Effector memory CD8-positive, alpha-beta T cell (primary cell): ENCODE measurements at places on chromosomes 13 and 19.

DNA sequence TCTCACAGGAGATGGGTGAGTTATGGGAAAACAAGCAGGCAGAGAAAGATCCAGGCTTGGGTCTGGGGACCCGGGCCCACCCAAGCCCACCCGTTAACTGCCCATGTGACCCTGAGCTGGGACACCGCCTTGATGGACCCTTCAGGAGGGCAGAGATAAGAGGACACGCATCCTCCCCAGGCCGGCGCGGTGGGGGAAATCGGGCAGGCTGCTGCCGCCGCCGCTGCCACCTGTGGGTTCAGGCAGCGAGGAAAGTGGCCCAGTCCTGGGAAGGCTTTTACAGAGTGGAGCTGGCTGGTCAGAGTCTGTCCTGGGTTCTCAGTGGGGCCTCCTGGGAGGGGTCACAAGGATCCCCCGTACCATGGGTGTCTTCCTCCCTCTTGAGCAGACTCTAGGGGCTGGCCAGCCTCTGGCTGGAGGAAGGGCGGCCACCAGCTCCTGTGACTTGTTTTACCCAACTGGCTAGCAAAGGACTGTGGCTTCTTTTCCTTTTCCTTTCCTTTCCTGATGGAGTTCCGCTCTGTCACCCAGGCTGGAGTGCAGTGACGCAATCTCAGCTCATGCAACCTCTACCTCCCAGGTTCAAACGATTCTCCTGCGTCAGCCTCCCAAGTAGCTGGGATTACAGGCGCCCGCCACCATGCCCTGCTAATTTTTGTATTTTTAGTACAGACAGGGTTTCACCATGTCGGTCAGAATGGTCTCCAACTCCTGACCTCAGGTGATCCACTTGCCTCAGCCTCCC is 155.4 kb downstream of the KDM4B start:
- no peak for DNase-seq

GRCh38 chr13:101492251-101492910 is 39.9 kb downstream of the ITGBL1 start:
- DNase-seq: no peak

DNA sequence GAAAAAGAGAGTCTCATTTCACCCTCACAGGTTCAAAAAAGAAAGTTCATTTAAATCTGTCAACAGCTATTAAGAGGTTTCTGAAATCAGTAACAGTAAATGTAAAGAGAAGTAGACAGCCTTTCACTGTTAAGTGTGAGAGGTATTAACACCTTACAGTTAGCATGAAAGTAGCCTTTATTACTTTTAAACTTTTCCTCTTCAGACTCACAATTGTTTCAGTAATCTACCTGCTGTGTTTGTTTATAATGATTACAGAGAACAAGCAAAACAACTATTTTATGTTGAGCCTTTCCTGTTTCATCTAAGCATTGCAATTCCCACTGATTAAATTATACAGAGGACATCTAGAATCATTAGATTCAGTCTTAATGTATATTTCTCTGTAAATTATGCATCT is 159.8 kb downstream of the PCDH9 start:
- DNase-seq: no peak

DNA sequence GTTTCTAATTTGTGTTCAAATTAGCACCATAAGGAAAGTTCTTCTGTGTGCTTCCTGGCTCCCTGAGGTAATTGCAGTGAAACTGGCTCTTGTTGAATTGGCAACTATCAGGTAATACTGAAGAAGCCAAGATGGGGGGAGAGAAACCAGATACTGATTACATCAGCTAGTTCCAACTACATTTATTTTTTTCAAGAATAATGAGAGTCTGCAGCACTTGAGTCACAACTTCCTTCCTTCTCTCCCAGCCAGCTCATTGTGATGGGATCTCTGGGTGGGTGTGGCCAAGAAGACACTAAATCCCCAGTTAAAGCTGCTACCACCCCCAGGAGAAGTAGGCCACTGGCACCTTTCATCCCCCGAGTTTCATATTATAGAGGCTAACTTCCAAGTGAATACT is 100.7 kb upstream of the RXFP2 start:
- DNase-seq: no peak

- no peak for DNase-seq
Observed at GRCh38 chr19:35704218-35704617, at the start of gene ZBTB32. ZBTB32 (plus strand) TSS chr19:35704558; CDS start chr19:35714627, 10,069 bp downstream.

DNA sequence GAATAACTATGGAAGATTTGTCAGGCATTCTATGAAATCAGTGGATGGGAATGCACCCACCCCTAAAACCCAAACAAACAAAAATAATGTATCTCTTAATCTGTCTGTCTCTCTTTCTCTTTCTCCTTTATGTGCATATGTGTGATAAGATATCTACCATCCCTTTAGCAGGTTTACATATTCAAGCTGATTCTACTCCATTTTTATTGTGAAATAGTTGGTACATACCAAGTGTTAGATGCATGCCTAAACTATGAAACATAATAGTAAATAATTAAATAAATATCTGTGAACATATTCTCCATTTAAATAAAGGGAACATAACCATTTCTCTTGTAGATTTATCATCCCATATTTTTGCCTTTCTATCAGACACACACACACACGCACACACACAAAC is 121.8 kb upstream of the PCDH9 start:
- DNase-seq: no peak

- DNase-seq: no peak
Observed at GRCh38 chr13:97498419-97498818, 64.5 kb downstream of the RAP2A start.

DNA sequence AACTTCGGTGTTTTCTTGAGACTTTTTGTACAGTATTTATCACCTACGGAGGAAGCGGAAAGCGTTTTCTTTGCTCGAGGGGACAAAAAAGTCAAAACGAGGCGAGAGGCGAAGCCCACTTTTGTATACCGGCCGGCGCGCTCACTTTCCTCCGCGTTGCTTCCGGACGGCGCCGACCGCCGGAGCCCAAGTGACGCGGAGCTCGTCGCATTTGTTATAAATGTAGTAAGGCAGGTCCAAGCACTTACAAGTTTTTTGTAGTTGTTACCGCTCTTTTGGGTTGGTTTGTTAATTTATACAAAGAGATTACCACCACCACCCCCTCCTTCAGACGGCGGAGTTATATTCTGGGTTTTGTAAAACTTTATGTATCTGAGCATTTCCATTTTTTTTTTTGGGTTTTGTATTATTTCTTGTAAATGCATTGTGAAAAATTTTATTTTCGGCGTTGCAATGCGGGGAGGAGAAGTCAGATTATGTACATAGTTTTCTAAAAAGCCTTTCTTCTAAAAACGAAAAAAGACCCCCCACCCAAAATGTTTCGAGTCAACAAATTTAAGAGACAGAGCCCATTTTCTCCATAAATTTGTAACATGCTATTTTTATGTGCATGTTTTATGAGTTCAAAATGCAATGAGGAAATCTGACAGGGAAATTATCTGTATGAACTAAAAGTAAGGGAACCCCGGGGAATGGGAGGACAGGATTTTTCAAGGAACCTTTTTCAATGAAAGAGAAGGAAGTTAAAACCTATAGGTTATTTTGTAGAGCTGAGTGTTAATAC is 2.3 kb downstream of the SOX1 start:
- DNase-seq: no peak

- DNase-seq: no peak
Observed at GRCh38 chr19:50290011-50290410, 39.2 kb downstream of the KCNC3 start.

- DNase-seq: no peak
Observed at GRCh38 chr13:28819735-28820098, 422 bp upstream of the MTUS2 start.

GRCh38 chr19:33252418-33252962 is 26.8 kb upstream of the SLC7A10 start:
- no peak for DNase-seq

- no peak for DNase-seq
Observed at GRCh38 chr19:46944123-46944748, 75.4 kb upstream of the NPAS1 start.

DNA sequence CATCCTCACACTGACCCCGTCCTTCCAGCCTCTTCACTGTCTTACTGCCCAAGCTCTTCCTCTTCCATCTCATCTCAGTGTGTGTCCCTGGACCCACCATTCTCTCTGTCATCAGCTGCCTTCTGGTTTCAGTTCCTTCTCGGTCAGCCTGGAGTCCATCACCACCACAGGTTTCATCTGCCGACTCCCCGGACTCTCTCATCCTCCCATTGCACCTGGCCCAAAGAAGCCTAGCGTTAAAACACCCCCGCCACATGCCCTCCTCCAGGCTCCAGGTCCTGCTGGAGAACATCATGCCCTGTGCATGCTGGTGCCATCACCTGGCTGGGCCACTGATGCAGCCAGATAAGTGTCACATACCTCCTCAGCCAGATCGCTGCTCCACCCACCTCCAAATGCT is 122.1 kb upstream of the GPR12 start:
- no peak for DNase-seq

- DNase-seq: no peak
Observed at GRCh38 chr19:24072720-24073119, 14.3 kb upstream of the ZNF254 start.
